ENCODE measurements at places on chromosomes 2 and 18. TPM values are rescaled to one million over a fixed set of nuclear protein-coding genes. Genes with fewer than 3 reads are reported as not detected.

Gene HDAC4
- total RNA-seq: 16.3 TPM

Gene UGT1A3
- total RNA-seq: not detected

Gene IL37
- total RNA-seq: not detected

Gene GALNT5
- not detected for total RNA-seq

Gene MBD2
- total RNA-seq: 171 TPM

Gene DSC2
- total RNA-seq: not detected

Gene SLC23A3
- 6.7 TPM for total RNA-seq

Gene ASIC4
- 0.96 TPM for total RNA-seq

Gene POTEC
- not detected for total RNA-seq

Gene BBS5
- total RNA-seq: 0.20 TPM

Gene CTAGE1
- not detected for total RNA-seq

Gene POTEI
- 0.44 TPM for total RNA-seq

Gene TCF7L1
- total RNA-seq: not detected
